ENCODE measurements at places on chromosomes 6 and 20.

DNA sequence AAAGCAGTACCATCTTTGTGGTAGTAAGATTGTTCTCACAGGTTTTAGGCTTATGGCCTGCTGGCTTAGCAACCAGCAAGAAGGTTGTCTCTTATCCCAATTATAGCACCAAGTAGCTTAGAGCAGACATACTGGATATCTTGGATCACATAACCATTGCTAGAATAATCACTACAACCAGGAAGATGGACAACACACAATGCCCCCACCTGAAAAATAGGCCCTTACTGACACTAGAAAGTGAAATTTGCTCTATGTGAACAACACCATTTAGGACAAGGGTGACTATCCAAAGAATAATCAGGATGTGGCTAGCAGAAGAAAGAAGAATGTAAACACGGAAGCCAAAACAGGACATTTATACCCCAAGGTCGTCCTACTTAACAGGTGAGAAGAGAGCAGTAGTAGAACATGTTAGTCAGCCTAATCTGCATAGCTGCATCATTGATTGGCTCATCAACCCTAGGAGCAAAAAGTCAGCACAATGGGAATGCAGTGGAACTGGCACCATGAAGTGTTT is 172.7 kb upstream of the MARCKS start:
- DNase-seq: no peak

- DNase-seq: peak; percentile 11
Observed at GRCh38 chr6:25389471-25389870, 110.3 kb downstream of the CARMIL1 start.

GRCh38 chr6:155194399-155194798 is 69.4 kb upstream of the CLDN20 start:
- DNase-seq: no peak

- DNase-seq: peak; percentile 38
Observed at GRCh38 chr20:34110745-34111641, 1.1 kb downstream of the EIF2S2 start.

DNA sequence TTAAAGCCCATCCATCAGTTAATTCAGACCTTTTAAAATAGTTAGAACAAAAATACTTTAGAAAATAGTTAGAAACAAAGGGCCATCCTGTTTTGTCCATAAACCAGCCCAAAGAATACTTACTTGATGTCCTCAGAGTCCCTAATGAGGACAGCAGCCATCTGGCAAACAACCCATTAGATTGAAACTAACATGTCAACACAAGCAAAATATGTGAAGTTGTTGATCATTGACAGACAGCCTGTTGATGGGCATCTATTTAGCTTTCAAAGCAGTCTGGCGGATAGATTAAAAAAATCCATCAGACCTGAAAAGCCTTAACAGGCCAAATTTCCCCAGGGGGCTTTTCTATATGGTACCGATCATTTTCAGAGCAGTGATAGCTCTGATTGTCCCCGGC is 154.2 kb upstream of the TSHZ2 start:
- no peak for DNase-seq

Measured in fibroblast of skin of abdomen (primary cell).